ENCODE measurements at places on chromosomes 2 and 18.

DNA sequence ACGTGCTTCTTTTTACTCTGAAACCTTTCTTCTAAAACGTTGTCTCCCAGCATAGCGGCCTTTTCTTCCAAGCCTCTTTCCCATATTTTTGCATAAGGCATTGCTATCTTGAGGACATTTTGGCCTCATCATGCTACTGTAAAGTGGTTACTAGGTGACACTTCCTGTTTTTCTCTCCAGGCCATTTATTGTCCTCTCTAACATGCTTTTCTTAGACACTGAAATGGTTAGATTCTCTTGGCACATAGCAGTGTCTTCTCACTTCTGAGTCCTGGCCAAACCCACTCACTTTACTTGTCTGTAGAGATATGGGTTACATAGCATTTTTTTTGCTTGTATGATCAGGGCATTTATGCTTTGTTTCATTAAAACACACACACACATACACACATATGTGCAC is 50.1 kb upstream of the KCNH7 start:
- no peak for DNase-seq

- DNase-seq, result no peak
Observed at GRCh38 chr2:233265899-233266431, 14.5 kb downstream of the ATG16L1 start.

DNA sequence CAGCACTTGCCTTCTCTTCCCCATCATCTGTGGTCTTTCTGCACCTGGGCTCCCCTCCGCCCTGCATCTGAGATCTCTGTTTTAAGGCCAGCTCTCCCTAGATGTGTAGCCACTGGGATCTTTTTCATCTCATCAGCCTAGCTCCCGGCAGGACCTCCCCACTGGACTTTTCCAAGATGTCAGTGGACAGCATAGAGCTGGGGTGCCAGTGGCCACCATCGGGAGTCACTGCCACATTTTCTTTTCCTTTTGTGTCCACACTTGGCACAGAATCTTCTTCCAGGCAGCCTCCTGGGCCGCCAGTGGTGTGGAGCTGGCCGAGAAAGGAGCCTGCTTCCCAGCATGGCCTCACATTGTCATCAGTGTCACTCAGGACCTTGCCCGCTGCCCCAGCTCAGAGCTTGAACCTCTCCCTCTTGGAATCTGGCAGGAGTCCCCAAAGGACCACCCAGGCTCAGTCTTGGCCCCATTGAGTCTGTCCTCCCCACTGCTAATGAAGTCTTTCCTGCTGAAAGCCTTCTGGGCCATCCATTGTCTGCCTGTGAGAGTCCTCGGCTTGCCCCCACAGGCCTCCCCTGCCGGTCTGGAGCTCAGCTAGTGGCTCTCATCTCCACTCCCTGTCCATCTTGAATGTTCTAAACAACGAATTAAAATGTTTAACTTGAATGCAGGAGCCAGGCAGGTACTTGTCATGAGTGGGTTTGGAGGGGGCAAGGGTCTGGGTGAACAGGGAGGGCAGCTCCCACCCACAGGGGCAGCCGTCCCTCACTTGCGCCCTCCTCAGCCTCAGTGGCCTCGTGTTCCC is 324.4 kb downstream of the GBX2 start:
- no peak for DNase-seq

- no peak for DNase-seq
Observed at GRCh38 chr2:30190637-30191036, 40.7 kb upstream of the LBH start.

- DNase-seq, result no peak
Observed at GRCh38 chr2:161910200-161910599, 163.8 kb downstream of the DPP4 start.

GRCh38 chr2:163626639-163627109 is 109.1 kb downstream of the FIGN start:
- DNase-seq, result no peak
